Aorta (tissue), 5 donors: ENCODE measurements at places on chromosomes 3 and 15. TPM values are rescaled to one million over a fixed set of nuclear protein-coding genes. Genes with fewer than 3 reads are reported as not detected.
A peak's percentile ranks its signal among the peaks of the same experiment; 100 is the strongest.

DNA sequence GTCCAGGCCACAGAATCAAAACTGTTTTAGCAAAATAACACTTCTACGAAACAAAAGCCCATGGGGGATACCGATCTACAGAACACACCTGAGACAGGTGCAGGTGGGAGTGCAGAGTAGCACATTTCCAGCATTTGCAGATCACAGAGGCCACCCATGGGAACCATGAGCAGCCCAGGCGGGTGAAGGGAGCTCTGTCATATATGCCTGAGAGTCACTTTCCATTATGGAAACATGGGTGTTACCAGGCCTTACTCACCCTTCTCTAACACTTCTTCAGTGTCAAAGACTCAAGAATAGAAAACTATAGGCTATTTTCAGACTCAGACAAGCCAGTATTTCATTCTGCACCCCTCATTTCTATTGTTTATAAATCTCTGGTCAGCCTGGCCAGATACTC is 3.5 kb downstream of the PLA1A start:
- DNase-seq, result no peak

The FGF7 gene
- 120 TPM for total RNA-seq

GRCh38 chr15:69592954-69593353 is 140.3 kb downstream of the RPLP1 start:
- DNase-seq, result no peak

- DNase-seq, result peak; percentile 58
Observed at GRCh38 chr3:177284383-177284881, 87.2 kb upstream of the TBL1XR1 start.

DNA sequence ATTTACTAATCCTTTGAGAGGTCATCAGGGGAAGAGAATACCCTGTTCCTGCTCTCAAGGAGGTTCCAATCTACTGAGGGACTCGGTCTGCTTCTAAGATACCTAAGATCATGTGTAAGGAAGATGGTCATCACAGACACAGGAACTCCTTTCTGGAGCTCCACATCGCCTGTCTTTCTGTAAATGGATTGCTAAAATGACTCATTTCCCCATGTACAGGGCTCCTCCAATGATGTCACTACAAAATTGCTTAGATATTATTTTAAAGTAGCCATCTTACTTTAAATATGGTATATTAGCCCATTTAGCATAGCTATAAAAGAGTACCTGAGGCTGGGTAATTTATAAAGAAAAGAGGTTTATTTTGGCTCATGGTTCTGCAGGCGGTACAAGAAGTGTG is 206.1 kb upstream of the PROK2 start:
- no peak for DNase-seq

GRCh38 chr3:52313774-52314188 is 2.3 kb upstream of the DNAH1 start:
- DNase-seq, result peak; percentile 74

- DNase-seq, result no peak
Observed at GRCh38 chr15:28104326-28104725, 5.2 kb upstream of the OCA2 start.

- DNase-seq, result no peak
Observed at GRCh38 chr15:28273468-28273867, 48.5 kb downstream of the HERC2 start.

- DNase-seq, result no peak
Observed at GRCh38 chr3:59538753-59539432, 489.1 kb upstream of the CFAP20DC start.

DNA sequence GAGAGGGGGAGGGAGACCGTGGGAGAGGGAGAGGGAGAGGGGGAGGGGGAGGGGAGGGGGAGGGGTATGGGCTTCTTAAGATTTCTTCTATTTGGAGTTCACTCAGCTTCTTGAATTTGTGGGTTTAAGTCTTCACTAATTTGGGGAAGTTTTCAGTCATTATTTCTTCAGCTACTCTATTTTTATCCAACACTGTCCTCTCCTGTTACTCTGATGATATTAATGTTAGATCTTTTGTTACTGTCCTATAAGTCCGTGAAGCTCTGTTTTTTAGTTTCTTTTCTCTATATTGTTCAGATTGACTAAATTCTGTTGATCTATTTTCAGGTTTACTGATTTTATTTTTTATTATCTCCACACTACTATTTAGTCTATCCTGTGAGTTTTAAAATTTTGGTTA is 351.5 kb upstream of the TPM1 start:
- DNase-seq, result no peak

The CPB1 gene
- 5.0 TPM for total RNA-seq

DNA sequence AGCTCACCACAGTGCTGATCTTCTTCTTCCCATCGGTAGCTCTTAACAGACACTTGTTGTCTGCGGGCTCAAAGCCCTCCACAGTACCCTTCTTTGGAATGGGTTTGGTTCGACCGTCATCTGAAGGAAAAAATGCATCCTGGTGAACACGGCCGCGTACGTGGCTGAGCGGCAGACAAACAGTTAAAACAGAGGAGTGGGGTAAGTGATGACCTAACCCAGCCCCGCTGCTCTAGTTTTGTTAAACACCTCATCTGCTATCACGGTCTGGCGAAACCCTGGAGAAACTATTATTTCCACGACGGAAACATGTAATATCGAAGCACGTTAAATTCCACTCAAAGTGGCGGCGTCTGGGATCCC is 725 bp downstream of the SRP14 start:
- DNase-seq, result no peak

The DAPK2 gene
- 8.0 TPM for total RNA-seq

The GOLGA6L7 gene
- not detected for total RNA-seq

GRCh38 chr3:158463556-158463955 is 107.4 kb upstream of the MLF1 start:
- DNase-seq, result no peak

GRCh38 chr15:86555939-86556338 is 476.3 kb downstream of the AGBL1 start:
- no peak for DNase-seq

GRCh38 chr15:33834892-33835743 is 133.2 kb upstream of the CHRM5 start:
- DNase-seq, result no peak

DNA sequence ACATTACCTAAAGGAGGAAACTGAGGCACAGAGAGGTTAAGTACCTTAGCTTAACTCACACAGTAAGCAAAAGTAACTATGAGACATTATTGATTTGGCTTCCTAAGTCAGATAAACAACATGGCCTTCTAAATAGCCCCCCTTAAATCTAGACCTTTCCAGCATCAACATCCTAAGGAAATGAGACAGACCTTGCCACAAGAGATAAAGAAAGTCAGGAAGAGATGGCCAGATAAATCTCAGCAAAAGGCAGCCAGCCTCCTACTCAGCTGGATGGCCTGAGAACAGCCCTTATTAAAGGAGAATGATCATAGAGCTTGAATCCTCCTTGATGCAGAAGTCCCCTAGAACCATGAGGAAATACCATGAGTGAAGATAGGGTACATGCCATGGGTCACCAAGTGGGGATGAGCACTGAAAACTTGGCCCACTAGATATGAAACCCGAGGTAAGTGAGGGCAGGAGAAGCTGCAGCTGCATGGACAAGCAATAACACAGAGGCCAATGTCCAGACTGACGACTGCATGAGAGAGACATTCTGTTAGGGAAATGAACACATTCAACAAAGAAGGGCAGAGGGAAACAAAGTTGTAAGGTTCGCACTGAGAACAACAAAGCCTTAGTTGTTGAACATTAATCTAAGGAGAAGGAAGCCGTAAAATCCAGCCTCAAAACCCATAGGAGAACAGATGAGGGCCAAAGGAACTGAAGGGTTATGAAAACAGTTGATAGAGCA is 69.6 kb downstream of the ZIC4 start:
- no peak for DNase-seq

GRCh38 chr15:58163985-58164384 is 25.8 kb downstream of the AQP9 start:
- no peak for DNase-seq

DNA sequence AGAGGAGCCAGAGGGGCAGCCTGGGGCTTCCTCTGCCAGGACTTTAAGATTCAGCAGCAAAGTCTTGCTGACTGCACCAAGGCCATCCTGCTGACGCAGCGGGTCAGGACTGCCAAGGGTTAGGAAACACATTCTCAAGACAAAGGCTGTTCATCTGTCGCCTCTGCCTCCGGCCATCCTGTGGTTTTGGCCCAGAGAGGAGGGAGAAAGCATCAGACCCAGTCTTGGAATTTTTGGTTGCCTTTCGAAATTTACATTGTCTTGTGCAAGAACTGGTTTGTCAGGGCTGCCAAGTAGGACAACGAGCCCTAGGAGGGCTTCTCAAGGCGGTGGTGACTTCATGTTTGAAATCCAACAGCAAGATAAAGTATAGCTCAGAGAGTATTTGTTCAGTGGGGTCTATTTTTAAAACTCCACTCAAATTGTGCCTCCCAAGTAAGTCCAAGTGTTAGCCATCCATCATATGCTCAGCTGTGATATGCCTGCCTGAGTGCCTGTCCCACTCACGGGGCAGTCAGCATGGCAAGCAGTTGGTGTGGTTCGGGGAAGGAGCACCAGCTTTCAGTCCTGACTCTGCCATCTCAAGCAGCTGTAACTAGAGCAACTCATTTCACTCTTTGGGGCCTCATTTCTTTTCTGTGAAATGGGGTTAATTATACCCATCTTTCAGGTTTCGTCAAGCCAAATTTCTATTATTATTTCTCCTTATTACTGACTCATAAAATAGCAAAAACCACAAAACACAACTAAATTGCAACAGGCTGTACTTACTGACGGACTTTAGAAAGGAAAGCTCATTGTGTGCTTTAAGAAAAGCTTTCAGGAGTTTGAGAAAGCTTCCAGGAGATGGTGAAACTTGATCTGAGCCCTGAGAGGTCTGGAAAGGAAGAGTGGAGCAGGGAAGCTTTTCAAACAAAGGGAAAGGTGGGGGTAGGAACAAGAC is 42.4 kb upstream of the RHO start:
- peak; percentile 96 for DNase-seq

The CCDC80 gene
- total RNA-seq, result 1,615 TPM

GRCh38 chr3:3551981-3552380 is 247.2 kb upstream of the LRRN1 start:
- DNase-seq, result no peak

DNA sequence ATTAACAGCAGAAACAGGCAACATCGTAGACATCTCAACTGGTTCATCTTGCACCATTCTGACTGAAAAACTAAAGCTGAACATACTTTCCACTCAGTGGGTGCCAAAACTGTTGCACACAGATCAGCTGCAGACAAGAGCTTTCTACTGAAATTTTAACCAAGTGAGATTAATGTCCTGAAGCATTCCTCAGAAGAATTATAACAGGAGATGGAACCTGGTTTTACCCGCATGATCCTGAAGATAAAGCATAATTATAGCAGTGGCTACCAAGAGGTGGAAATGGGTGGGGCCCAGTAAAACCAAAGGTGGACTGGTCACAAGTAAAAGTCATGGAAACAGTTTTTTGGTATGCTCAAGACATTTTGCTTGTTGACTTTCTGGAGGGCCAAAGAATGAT is 858.8 kb downstream of the FHIT start:
- DNase-seq, result no peak

GRCh38 chr15:50531766-50532165 is 14.7 kb downstream of the USP50 start:
- DNase-seq, result no peak

DNA sequence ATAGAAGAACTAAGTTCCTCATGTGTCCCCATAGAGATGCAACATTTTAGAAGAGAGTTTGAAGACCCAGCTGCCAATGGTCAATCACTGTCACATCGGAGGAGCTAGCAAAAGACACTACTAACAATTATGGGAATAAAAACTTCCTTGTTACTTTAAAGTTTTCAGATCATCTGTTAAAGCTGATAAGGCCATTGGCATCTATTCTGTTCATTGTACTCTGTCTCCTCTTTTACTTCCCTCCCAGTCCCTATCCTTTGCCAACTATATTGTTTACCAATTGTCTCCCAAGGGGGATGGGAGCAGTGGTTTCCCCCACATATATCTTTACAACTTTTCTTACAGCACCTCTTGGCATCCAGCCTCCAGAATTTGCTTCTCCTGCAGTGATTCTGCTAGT is 81.0 kb downstream of the FAM174B start:
- DNase-seq, result no peak

The LMAN1L gene
- 0.30 TPM for total RNA-seq

DNA sequence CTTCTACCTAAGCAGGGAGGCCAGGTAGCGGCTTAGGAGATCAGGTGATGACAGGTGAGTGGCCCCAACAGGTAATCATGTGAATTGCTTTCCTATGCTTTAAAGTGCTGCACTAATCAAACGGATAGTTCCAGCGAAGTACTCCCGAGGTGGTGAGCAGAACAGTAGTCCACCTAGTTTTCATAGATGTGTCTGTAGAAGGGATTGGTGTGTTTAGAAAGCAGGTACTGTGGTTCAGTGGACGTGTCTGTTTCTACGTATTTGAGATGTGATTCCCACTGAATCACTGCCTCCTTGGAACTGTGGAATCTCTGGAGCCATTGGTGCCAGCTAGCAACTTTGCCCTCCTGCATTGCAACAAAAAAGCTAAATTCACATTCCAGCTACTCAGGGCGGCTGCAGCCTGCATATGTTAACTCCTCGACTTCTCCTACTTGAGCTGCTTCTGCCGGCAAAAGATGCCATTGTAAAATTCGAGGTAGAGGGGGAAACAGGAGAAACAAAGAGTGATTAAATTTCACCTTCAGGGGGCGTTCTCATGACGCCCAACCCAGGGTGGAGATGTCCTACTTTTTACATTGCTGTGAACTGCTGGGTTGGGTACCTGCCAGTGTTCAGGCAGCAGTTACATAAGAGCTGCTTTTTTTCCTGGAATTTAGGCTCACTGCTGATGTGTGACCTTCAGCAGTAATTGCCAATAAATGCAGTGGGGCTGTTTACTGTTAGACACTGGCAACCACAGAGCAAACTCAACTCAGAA is 227.3 kb downstream of the ITPR1 start:
- no peak for DNase-seq

- no peak for DNase-seq
Observed at GRCh38 chr3:88691081-88691480, 416.3 kb upstream of the EPHA3 start.

GRCh38 chr3:192861972-192862371 is 55.7 kb downstream of the MB21D2 start:
- DNase-seq, result no peak

DNA sequence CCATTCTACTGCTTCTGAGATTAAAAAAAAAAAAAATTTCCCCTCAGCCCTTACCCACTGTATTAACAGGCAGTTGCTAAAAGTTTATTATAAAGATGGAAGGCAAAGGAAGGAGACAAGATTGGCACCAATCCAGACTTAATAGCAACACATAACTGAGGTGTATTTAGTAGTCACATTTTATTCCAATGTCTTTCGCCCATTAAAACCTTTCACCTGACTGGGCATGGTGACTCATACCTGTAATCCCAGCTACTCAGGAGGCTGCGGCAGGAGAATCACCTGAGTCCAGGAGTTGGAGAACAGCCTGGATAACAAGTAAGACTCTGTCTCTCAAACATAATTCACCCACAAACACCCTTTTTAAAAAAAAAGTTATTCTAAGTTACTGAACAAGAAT is 4.4 kb downstream of the ACAP2 start:
- DNase-seq, result no peak

The HTR3C gene
- not detected for total RNA-seq

The FETUB gene
- total RNA-seq, result not detected
